ENCODE measurements at places on chromosomes 2 and 18.

DNA sequence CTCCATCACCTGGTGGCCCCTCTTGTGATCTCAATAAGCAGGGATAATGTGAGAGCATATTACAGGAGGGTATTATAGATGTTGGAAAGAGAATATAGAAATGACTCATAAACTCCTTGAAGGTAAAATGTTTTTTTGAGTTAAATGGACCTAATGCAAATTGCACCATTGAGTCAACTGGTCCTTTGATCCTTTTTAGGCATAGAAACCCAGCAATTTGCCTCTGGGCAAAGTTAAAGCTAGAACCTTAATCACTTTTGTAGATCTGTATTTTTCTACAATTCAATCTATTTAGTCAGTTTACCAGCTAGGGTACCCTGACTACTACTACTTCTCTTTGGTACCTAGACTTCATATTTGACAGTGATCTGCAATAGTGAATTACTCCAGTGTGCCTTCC, 71.8 kb upstream of the RNF152 start:
- no peak for DNase-seq

GRCh38 chr18:60391571-60392226, 19.1 kb upstream of the MC4R start:
- DNase-seq: no peak

DNA sequence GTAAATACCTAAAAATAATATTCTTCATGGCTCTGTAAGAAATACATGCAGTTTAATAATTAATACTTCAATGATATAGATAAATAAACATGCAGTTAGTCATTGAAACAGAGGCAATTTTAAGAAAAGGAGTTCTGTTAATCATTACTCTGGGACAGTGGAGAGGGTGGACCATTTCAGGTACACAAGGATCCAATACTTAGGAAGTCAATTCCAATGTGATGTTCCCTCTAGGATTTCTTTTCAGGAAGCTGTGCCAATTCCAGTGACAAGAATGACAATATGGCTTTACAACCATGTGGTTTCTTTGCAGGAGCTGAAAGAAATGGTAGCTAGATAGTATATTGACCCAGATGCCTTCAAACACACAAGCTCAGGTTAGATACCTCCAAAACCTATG, 175.8 kb upstream of the NETO1 start:
- no peak for DNase-seq

DNA sequence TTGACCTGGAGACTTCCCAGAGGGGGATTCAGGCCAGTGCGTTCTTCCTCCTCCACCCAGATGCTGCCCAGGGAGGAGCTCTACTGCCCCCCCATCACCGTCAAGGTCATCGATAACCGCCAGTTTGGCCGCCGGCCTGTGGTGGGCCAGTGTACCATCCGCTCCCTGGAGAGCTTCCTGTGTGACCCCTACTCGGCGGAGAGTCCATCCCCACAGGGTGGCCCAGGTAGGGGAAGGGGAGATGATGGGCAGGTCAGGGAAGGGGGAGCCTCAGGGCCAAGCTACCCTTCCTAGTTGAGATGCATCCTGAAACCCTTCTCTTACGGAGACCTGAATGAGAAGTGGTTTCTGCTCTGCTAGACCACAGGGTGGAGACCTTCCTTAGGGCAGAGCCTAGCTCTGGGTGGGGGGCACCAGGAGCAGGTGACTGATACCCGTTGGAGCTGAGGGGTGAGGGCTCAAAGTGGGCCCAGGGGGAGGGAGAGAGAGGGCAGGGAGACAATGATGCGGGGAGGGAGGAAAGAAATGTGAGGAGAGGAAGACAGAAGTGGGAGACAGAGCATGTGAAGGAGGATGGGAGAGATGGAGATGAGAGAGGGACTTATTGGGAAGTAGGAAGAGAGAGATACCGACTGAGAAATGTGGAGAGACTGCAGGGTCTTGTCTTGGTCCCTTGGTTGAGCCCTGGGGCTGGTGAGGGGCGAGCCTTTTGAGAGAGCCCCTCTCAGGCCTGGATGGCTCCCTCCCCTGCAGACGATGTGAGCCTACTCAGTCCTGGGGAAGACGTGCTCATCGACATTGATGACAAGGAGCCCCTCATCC, 159.4 kb downstream of the DYSF start:
- DNase-seq: no peak

DNA sequence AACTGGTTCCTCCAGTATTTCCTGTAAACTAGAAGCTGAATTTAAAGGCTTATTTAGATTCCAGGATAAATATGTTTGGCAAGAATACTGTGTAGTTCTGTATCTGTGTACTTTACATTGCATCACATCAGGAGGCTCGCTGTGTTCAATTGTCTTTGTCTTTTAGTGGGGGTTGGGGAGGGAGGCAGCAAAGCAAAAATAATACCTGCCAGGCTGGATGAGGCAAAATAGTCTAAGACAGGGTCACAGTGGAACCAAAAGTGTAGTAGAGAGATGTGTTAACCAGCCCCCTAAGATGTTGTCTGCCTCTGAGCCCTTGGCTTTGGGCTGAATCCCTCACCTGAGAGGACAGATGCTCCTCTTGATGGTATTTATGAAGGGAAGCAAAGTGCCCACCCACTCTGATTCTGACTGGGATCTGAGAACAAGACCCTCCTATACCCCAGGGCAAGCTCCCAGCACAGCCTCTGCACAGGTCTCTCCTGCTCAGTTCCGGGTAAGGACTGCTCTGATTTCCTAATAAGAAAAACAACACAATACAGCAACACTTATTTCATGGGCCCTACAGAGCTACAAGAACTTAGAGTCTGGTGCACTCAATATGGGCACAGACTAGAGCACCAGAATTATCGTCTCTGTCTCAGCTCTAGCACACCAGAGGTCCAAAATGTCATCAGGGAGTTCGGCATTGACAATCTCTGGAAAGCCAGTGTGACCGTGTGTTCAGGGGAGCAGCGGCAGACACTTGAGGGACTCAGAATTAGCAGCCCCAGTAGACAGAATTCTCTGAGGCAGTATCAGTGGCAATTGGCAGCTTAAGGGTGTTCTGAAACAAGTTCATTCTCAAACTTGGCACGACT, 7.2 kb upstream of the AFTPH start:
- no peak for DNase-seq

Measured in DMS79 treated with DMSO at 0.1 percent for 48 hours (cell line).